ENCODE measurements at places on chromosomes 7 and 10.

GRCh38 chr10:2097937-2098336, 360.6 kb upstream of the ADARB2 start:
- DNase-seq: no peak

- no peak for DNase-seq
Measured at GRCh38 chr10:91907033-91907594, 2.2 kb downstream of the FGFBP3 start.

GRCh38 chr10:72081210-72081609, 7.1 kb downstream of the SPOCK2 start:
- DNase-seq: no peak

DNA sequence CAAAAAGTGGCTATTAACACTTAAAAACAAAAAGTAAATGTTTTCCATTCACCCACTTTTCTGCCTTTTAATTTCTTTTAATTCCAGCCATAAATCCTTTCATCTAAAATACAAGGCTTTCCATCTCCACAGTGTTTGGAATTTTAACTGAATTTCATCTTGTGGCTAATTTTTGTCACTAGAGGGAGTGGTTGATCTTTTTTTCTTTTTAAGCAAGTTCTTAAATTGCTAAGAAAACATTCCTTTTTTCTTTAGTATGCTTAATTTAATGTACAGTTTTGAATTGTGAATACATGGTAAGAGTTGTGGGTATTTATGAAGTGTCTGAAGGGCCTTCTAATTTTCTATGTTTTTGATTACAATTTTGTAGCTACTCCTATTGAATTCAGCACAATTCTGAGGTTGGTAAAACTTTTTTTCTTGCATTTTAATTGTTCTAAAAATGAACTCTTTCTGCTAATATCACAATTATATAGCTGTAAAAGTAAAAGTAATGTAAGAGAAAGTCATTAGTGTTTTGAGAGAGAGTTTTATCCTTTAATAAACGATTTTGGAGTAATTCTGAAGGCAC, 54.9 kb upstream of the ANK3 start:
- no peak for DNase-seq

GRCh38 chr10:112082120-112082519, 101.4 kb downstream of the GPAM start:
- no peak for DNase-seq

- DNase-seq: no peak
Measured at GRCh38 chr10:122709971-122710370, 10.3 kb upstream of the C10orf120 start.

DNA sequence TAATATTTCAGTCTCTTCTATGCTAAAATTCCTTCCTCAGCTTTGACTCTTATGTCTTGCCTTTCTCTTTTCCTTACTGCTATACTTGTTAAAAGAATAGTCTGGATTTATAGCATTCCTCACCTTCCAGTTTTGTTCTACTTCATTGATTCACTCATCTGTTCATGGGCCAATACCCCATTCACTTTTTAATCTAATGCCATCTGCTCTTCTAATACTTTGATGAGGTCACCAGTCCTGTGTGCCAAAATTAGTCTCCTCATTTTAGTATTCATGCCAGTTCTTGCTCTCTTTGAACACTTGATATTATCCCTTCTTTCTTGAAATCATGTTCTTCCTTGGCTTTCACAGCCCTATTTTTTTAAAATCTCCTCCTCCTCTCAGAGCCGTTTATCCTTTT, 19.3 kb downstream of the STK17A start:
- DNase-seq: no peak

DNA sequence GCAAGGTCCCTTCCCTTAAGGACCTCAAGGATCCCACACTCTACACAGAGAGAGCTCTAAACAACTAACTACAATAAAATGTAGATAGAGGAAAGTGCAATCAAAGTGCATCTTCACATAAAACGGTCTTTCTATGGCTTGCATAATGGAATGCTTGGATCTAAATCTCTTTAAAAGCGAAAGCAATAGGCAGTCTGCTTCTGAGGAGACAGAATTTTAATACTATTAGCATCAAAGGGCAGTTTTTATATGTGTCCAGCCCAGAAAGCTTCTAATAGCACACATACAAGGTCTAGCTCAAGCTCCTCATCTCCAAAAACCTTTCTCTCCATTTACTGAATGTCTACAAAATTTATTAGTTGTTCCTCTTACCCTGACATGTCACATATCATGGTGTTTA, 101.5 kb upstream of the C1GALT1 start:
- no peak for DNase-seq

DNA sequence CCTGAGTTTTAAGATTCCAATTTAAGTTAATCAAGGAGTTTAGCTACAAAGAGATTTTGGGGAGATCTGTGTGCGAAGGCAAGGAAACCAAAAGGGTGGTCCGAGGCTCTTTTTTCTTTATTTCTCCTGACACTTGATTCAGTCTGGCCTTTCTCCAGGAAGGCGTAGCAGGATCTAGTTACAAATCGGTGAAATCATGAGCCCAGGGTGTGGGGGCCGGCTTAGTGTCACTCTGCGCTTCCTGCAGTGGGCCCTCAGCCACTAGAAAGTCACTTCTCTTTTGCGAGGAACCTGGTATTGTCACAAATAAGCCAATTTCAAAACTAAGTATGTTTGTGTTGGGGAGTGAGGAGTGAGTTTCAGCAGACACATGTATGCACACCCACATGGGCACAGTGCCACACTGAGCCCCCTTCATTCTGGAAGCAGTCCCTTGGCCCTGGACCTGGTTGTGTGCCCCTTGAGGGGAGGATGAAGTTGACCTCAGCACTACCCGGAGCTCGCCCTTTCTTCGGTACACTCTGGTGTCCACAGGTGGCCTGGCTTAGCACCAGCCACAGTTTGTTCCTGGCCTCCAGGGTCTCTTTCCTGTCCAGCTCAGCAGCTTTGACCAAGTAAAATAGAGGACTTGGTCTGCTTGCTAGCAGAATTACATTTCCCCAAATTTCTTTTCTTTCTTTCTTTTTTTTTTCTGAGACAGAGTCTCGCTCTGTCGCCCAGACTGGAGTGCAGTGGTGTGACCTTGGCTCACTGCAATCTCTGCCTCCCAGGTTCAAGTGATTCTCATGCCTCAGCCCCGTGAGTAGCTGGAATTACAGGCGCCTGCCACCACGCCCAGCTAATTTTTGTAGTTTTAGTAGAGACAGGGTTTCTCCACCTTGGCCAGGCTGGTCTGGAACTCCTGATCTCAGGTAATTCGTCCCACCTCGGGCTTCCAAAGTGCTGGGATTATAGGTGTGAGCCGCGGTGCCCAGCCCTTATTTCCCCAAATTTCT, 84.0 kb upstream of the BTBD16 start:
- no peak for DNase-seq

DNA sequence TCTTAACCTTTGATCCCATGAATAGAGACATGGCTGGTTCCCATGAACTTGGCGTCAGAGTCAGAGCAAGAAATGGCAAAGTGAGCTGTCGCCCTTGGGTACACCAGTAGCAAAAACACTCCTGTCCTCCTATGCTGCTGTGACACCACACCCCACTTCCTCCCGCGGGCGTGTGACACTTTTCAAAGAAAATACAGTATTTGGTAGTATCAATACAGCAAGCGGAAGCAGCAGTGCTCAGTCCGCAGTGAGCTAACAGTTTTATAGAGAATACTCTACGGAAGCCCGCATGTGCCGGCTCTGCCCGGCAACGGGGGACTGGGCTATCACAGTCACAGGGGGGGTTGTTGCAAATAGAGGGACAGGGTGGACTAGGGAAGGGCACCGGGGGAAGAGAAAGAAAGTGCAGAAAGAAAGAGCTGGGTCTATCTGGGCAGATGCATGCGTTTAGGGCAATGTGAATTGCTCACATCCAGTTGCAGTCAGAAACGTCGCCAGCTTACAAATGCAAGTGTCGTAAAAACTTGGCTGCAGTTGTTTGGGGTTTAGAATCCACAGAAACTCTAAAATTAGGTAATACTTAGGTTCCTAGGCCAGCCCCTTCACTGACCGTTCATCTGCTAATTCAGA, 49.8 kb downstream of the PRKCQ start:
- DNase-seq: no peak

GRCh38 chr7:44189286-44189992, at the start of gene GCK:
Gene GCK, minus strand, starts transcription at chr7:44189439. Its CDS starts 486 bp downstream, at chr7:44188953.
- peak; percentile 86 for DNase-seq

- DNase-seq: no peak
Measured at GRCh38 chr10:78875331-78875877, 193.4 kb upstream of the ZMIZ1 start.

- no peak for DNase-seq
Measured at GRCh38 chr7:11675163-11675562, 156.8 kb downstream of the THSD7A start.

GRCh38 chr10:1142596-1142995, 86.4 kb downstream of the WDR37 start:
- DNase-seq: no peak

- DNase-seq: no peak
Measured at GRCh38 chr10:44016589-44017482, 368.1 kb downstream of the CXCL12 start.

- DNase-seq: no peak
Measured at GRCh38 chr10:17214971-17215781, 12.9 kb upstream of the VIM start.

- DNase-seq: no peak
Measured at GRCh38 chr7:120760851-120761250, 97.1 kb downstream of the TSPAN12 start.

DNA sequence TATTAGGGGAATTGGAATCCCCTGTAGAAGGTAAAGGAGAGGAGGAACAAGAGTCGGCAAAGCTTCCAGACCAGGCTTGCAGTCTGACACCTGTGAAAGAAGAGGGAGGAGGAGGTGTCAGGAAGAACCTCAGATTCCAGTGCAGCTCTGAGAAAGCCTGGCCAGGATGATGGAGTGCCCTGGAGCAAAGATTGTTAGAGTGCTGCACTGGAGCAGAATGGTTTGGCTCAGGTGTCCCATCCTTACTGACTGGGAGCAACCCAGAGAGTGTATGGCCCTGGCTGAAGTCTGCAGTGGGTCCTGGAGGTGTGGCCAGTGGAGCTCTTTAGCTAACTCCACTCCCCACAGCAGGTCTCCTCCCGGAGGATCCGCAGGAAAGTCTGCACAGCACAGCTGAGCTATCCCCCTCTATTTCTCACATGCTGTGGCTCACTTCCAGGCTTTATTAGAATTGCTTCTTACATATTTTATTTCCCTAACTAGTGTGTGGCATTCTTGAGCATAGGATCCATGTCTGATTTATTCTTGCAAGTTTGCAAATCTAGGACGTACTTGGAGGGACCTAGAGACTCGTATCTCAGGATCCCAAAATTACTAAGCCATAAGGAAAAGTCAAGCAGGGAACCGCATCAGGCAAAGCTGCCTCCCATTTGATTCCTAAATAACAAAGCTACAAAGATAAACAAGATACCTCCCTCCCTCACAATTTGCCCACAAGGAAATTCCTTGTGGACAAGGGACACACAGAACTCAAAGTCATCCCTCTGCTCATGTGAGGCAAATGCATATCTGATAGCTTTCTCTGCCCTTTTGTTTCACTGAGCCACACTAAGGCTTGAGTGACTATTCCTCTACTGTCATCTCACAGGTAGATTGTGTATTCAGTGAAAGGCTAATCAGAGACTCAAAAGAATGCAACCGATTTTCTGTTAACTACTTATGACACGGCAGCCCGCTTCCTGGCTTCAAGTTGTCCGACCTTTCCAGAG, 58.8 kb downstream of the VIM start:
- DNase-seq: no peak

DNA sequence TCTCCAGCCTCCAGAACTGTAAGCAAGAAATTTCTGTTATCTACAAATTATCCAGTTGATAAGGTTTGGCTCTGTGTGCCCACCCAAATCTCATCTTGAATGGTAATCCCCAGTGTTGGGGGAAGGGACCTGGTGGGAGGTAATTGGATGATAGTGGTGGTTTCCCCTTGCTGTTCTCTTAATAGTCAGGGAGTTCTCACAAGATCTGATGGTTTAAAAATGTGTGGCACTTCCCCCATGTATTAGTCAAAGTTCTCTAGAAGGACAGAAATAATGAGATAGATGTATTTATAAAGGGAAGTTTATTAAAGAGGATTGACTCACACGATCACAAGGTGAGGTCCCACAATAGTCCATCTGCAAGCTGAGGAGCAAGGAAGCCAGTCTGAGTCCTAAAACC, 56.2 kb upstream of the APBB1IP start:
- no peak for DNase-seq

DNA sequence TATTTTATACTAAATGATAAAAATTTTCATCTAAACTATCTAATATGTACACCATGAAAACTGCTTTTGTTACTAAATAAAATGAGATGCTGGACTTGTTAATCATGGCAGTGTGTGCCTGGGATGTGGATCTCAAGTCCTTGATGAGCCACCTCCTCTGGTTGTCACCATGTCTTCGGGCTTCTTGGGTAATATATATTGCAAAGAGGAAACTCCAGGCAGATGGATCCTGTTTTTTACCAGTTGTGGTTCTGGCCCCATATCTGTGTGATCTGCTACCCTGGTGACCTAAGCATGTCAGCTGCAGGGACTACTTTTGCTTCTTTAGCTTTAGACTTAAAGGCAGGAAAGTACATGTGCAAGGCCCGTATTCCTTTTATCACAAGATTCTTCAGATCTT, 46.2 kb downstream of the TMEM60 start:
- no peak for DNase-seq

DNA sequence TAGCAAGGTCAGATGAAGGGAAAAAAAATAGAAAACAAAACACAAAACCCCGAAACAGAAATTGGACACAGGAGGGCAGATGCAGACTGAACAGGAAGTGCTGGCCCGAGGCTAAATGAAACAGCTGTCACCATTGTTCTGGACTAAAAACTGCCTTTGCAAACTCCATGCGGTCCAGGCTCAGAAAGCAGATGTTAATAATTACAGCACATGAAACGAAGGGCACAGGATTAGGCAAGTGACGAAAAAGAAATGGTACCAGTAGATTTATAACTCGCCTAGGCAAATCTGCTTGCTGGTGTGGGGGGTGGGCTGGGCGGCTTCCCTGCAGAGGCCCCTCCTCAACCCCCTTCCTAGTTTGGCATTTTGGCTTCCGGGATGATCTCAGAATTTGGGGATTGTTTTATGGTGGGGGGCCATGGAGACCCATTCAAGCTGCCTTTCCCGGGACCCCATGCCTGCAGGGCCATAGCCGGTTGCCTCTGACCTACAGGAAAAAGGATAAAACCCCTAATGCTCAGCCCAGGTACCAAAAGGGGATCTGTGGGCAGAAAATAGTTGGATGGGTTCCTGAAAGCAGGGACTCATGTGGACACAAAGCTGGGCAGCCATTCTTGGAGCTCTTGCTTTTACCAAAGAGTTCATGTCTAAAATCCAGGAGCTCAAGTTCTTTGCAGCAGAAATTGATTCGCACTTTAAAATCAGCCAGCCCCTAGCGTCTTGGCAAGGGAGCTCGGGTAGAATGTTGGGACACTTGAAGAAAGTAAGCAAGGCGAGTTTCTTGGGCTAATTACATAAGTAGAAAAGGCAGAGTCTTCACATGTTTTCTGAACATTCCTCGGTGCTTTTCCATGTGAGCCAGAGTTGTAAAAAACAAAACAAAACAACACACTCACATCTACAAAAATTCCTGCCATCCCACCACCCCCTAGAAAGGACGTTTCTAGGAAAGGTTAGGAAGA, 39.0 kb upstream of the EMX2 start:
- DNase-seq: no peak

- DNase-seq: no peak
Measured at GRCh38 chr7:31991846-31992245, 78.4 kb downstream of the PDE1C start.
